Transverse colon (tissue), 4 donors: ENCODE measurements at places on chromosomes 5 and 9. TPM values are rescaled to one million over a fixed set of nuclear protein-coding genes. Genes with fewer than 3 reads are reported as not detected.

- no peak for DNase-seq
Measured at GRCh38 chr5:180623411-180623834, 26.0 kb downstream of the FLT4 start.

DNA sequence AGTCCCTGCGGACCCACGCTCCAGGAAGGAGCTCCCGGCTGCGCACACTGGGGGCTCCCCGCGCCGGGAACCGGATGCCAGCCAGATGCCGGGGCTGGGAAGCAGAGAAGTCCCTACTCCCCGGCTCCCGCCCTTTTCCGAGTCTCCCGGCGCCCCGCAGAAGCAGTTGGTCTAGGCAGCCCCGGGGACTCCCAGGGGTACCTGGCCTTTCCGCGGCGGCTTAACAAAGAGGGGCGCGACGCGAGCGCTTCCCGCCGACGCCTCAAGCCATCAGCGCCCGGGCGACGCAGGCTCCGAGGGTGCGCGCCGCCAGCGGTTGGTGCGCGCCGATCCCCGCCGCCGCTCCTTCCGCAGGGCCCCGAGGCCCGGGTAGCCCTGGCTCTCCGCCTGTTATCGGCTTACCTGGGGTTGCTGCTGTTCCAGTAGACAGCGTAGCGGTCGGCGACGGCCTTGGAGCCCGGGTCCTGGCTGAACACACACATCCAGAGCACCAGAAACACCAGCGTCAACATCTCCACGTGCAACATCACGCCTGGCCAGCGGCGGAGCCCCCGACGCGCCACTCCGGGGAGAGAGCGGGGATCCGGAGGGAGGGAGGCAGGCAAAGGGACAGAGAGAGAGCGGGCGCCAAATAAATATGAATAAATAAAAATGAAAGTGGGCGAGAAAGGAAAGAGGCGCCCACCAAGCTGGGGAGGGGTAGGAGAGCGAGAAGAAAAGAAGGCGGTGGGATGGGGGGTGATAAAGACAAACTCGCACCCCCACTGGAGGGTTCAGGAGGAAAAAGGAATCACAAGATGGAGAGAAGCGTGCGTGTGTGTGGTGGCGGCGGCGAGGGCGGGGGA is 428 bp downstream of the EFNA5 start:
- DNase-seq: peak; percentile 27

GRCh38 chr5:144198386-144198785 is 27.7 kb downstream of the KCTD16 start:
- DNase-seq: no peak

GRCh38 chr9:129550199-129550839 is 70.6 kb downstream of the C9orf50 start:
- DNase-seq: peak; percentile 64

GRCh38 chr5:61496446-61496845 is 164.4 kb downstream of the ZSWIM6 start:
- no peak for DNase-seq

- DNase-seq: no peak
Measured at GRCh38 chr5:68683632-68684036, 410.2 kb upstream of the SLC30A5 start.

GRCh38 chr9:13491493-13492424 is 212.3 kb upstream of the MPDZ start:
- DNase-seq: no peak

DNA sequence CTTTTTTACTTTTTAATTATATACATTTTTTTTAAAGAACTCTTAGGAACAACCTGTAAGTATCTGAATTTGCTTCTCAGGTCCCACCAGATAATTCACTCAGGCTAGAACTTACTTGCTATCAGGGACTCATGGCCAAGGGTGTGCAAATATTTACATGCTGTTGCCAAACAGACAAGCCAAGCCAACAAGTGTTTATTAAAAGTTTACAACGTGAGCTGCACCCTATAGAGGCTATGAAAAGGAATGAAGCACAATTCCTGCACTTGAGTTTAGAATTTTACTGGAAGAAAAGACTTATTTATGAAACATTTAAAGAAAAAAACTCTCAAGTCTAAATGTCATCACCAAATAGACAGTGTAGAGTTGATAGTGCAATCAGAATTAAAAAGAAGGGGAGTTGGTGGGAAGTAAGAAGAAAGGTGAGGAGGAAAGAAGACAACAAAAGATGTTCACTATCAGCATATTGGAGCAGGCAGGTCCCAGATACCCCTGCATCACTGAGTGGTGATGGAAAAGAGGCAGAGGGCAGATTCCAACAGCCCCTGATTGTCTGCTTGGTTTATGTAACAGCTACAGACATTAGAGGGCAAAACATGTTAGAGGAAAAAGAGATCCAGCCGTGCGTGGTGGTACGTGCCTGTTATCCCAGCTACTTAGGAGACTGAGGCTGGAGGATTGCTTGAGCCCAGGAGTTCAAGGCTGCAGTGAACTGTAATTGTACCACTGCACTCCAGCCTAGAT is 32.8 kb downstream of the SH3RF2 start:
- no peak for DNase-seq

CDH9 gene
- not detected for total RNA-seq

MRPL22 gene
- 9.4 TPM for total RNA-seq
